ENCODE measurements at places on chromosomes 11 and 22. TPM values are rescaled to one million over a fixed set of nuclear protein-coding genes. Genes with fewer than 3 reads are reported as not detected.
A peak's percentile ranks its signal among the peaks of the same experiment; 100 is the strongest.

DNA sequence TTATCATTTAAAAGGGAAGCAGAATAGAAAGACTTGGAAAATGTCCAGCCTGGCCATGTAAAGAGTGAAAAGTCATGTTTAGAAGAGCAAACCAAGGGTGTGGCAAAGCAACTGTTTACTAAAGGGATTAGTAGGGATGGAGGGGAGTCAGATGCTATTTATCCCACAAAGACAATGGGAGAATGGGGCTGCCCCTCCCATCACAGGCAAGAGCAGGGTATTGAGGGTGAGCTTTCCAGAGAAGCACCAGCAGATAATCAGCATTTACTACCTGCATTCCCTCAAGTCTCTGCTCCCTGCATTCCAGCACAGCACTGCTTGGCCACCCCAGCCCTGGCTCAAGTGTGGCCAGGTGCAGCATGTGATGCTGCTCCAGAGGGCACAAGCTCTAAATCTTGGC lies 18.5 kb upstream of the QSER1 start:
- DNase-seq, result no peak

GRCh38 chr11:110433393-110434333 lies 3.9 kb downstream of the FDX1 start:
- peak; percentile 60 for DNase-seq

DNA sequence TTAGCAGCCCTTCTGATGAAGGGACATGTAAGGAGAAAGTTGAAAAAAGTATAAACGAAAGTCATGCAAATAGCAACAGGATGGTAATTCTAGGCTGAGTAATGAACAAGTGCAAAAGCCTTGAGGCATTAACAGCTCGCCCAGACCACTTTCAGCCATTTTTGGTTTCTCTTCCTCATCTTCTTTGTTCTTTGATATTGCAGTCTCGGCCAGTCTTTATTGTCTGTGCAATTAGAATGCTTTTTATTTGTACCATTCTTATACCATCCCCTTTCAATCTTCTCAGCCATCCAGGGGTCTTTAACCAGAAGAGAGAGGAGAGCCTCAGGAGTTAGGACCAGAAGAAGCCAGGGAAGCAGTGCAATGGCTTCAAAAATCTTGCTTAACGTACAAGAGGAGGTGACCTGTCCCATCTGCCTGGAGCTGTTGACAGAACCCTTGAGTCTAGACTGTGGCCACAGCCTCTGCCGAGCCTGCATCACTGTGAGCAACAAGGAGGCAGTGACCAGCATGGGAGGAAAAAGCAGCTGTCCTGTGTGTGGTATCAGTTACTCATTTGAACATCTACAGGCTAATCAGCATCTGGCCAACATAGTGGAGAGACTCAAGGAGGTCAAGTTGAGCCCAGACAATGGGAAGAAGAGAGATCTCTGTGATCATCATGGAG lies 7.3 kb downstream of the TRIM34 start:
- DNase-seq, result no peak

- no peak for DNase-seq
Measured at GRCh38 chr22:22892096-22893052, 4.8 kb downstream of the IGLL5 start.

The MUC6 gene
- total RNA-seq, result not detected

DNA sequence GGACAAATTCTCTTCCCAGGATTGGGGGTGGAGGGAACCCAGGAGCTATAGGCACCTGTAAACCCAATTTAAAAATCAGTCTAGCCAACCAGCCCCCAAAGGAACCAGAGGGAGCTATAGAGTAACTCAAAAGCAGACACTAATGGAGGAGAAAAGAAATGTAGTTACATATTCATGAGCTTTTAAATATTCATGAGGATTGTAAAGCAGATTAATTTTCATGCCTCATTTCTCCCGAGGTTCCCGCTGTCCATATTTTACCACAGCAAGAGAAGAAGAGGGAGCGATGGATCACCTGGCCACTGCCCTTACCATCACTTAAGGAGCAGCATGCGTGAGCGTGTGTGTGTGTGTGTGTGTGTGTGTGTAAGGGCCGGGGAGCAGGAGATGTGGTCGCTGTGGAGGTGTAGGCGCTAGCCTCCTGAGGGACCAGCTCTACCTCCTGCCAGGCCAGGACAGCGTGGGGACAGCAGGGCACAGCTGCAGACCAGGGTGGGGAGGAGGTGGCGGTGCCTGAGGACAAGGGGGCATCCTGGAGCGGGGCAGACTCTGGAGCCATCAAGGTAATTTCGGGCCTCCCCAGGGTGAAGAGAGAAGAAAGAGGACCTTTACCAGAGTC lies 100.7 kb upstream of the THY1 start:
- no peak for DNase-seq

The ART1 gene
- total RNA-seq, result not detected

GRCh38 chr22:24845041-24845898 lies 39.3 kb downstream of the SGSM1 start:
- DNase-seq, result peak; percentile 35

DNA sequence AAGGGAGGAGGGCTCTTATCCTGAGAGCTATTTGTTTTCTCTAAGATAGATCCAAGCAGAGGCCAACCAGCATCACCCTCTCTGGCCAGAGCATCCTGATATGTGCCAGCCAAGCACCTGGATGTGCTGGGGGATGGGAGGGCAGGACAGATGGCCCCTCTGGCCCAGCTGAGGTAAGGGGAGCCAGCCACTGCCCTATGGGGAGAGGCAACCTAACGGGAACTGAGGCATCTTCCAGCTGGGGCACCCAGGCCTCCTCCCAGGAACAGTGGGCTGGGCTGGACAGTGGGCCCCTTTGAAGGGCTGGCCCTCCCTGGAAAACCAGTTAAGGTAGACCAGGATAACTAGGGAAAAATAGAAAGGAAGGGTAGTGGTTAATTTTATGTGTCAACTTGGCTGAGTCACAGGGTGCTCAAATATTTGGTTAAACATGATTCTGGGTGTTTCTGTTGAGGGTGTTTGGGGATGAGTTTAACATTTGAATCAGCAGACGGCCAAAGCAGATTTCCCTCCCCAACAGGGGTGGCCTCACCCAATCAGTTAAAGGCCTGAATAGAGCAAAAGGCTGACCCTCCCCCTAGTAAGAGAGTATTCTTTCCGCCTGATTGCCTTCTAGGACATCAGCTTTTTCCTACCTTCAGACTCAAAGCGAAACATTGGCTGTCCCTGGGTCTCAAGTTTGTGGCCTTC lies 595.1 kb downstream of the BUD13 start:
- no peak for DNase-seq

GRCh38 chr22:24699876-24700275 lies 74.6 kb downstream of the PIWIL3 start:
- DNase-seq, result no peak

GRCh38 chr22:17612057-17612456 lies 16.5 kb downstream of the ATP6V1E1 start:
- DNase-seq, result no peak

The KLHL22 gene
- 31.0 TPM for total RNA-seq

GRCh38 chr11:75474240-75474639 lies 41.2 kb upstream of the KLHL35 start:
- DNase-seq, result no peak

- no peak for DNase-seq
Measured at GRCh38 chr11:131408025-131408640, 37.7 kb downstream of the NTM start.

The TAF6L gene
- total RNA-seq, result 18.4 TPM

DNA sequence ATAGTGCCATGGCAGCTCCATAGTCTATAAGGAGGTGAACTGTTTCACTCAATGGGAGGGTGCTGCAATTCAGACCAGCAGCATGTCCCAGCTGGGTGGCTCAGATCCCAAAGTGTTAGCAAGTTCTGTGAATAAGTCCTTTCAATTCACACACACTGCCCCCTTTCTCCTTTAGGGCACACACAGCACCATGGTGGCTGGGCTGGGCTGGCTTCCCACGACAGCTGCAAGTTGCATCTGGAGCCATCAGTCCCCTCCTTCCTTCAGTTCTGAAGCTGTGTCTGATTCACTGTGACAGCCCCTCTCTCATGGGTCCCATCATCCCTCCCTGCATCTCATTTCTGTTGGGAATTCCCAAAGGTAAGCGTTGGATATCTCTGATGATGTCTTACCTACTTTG lies 324.1 kb upstream of the NCAM1 start:
- no peak for DNase-seq

GRCh38 chr11:64743591-64744543 lies at the start of gene RASGRP2:
TSS of gene RASGRP2 (minus strand) at chr11:64744142. CDS start at chr11:64742866, 1,276 bp downstream.
- DNase-seq, result peak; percentile 92

Measured in natural killer cell (primary cell).